Stimulated activated naive CD4-positive, alpha-beta T cell (primary cell): ENCODE measurements at places on chromosomes 1 and 21.
A peak's percentile ranks its signal among the peaks of the same experiment; 100 is the strongest.

- no peak for DNase-seq
These were observed 55.9 kb downstream of the SEC16B start for GRCh38 chr1:177913762-177914540.

DNA sequence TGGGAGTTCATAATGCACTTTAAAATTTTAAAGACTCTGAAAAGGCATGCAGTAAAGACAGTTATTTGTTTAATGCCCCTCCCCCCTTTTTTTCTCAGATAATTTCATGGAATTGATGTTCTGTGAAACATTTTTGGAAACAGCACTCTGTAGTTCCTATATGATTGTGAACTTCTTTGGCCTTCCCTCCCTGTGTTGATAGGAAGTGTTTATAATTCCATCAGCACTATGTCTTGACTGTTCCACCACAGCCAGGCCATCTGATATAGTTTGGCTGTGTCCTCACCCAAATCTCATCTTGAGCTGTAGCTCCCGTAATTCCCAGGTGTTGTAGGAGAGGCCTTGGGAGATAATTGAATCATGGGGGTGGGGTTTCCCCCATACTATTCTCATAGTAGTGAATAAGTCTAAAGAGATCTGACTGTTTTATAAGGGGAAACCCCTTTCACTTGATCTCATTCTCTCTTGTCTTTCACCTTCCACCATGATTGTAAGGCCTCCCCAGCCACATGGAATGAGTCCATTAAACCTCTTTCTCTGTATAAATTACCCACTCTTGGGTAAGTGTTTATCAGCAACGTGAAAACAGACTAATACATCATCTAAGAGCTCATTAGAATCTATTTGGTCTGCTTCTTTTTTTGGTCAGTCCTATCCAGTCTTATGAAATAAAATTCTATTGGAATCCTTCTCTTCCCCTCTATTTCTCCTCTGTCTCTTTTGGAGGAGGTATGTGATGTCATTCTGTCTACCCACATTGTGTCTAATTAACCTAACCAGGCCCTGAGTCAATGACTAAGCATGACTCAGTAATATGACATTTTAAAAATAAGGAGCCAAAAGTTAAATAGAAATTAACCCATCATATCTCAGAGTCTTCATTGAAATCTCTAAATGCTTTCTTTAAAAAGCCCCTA is 8.9 kb downstream of the CCDC185 start:
- no peak for DNase-seq

- no peak for DNase-seq
These were observed 39.8 kb downstream of the COL6A1 start for GRCh38 chr21:46021398-46021797.

DNA sequence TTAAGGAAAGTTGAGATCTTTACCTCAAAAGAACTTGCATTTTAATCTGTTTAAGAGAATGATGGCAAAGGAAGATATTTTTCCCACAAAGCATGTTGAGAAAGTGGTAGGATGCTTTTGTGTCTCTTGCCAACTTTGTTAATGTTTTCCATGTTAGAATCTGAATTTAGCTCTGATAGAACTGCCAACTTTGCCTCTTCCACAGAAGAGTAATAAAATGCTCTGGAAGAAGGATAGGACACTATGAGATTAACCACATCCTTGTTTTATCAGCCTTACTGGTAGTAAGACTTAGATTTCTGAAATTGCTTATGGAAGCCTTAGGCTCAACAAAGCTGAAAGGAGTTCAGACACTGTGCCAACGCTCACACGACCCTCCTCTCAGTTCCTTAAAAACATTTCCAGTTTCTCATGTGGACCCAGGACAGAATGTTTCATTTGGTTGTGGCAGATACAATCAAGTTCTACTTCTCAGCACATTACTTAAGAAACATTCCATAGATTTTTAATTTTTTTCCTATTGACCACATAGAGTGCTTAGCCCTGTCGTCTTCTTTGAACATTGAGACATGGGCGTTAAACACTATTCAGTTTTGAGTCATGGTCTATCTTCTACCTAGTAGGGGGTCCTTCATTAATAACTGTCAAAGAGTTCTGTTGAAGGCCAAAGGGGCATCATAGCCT is 59.0 kb downstream of the MTR start:
- DNase-seq = no peak

DNA sequence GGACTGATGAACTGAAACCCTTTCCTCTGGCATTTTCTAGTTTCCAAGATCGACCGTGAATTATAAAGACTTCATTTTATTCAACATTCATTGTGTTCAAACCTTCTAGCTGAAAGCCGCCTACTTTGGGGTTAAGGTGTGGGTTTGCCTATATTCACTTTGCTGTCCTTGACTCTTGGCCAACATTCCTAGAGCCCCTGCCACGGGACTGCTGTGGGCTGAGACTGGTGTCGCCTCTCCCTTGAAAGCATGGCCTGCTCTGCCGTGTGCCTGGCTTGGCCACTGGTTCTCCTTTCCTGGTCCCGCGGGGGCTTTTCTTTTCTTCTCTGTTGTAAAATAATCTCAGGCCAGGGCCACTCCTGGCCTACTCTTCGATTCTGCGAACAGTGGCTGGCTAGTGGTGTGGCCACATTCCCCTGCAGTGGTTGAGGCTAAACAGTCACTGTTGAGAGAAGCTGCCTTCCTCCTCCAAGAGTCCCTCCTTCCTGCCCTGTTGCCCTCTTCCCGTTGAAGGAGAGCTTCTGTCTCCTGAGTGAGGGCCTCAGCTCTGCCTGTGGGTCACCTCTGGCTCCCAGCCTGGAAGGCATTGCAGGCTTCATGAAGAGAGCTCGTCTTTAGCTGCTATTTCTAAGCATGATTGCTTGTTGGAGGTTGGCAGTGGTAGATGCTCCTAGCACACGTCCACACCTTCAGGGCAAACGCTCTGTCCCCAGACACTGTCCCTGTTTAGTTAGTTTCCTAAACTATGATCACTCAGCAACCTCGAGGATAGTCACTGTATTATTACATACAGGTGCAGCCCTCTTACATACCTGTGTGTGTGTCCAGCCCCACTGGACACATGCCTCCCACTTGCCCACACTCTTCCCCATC is 80.5 kb downstream of the GALNT2 start:
- no peak for DNase-seq

DNA sequence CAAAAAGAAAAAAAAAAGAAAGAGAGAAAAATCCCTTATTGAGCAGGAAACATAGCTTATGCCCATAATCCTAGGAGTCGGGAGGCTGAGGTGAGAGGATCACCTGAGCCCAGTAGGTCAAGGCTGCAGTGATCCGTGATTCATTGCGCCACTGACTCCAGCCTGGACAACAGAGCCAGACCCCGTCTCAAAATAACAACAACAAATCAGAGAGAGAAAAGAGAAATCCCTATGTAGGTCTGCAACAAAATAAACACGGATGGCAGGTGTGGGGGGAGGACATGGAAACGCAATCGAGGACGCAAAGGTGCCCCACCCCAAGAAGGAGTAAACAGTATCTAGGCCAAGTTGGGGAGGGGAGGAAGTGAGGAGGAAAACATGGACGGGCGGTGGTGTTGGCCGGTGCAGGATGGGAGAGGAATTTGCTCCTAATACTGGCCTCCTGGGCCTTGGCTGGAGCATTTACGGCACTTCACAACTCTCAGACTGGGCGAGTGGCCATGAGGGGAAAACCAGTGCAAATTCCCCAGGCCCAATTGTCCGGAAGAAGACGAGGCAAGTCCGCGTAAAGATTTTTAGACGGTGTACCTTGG is 609 bp upstream of the CHTOP start:
- no peak for DNase-seq

DNA sequence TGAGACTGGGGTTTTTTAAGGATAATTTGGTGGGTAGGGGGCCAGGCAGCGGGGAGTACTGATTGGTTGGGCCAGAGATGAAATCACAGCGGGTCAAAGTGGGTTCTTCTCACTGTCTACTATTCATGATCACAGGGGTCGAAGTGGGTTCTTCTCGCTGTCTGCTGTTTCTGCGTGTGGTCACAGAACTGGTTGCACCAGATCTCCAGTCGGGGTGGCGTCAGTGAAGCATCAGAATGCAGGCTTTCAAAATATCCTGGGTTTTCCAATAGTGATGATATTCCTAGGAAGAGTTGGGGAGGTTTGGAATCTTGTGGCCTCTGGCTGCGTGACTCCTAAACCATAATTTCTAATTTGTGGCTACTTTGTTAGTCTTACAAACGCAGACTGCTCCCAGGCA is 45.1 kb downstream of the TRPM2 start:
- no peak for DNase-seq

- no peak for DNase-seq
These were observed 12.8 kb upstream of the PHC2 start for GRCh38 chr1:33443705-33444180.

DNA sequence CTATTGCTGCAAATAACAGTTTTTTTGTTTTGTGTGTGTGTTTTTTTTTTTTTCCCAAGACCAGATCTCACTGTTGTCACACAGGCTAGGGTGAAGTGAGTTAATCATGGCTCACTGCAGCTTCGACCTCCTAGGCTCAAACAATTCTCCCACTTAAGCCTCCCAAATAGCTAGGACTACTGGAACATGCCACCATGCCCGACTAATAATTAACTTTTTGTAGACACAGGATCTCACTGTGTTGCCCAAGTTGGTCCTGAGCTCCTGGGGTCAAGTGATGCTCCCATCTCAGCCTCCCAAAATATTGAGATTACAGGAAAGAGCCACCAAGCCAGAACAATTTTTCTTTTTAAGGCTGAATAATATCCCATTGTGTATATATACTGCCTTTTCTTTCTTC is 34.9 kb downstream of the DRAM2 start:
- no peak for DNase-seq

DNA sequence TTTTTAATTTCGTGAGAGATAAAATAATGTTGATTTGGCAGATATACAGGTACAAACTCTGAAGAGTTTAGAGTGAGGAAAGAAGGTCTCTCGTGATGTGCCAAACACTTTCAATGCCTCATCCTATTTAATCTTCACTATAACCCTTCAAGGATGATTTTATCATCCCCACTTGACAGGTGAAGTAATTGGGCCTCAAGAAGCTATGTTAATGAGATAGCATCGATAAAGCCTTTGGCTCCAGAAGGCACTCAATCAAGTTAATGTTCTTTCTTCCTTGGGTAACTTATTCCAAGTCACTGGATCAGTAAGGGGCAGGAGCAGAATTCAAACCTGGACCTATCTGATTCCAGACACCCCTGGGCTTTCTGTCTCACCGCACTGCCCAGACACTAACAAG is 7.2 kb downstream of the LMOD1 start:
- no peak for DNase-seq

- DNase-seq = no peak
These were observed 12.4 kb downstream of the HS2ST1 start for GRCh38 chr1:86926883-86927282.

GRCh38 chr1:181637998-181638397 is 154.7 kb downstream of the CACNA1E start:
- no peak for DNase-seq

- no peak for DNase-seq
These were observed 30.3 kb upstream of the ID3 start for GRCh38 chr1:23589585-23589986.

GRCh38 chr1:57116871-57117270 is 151.1 kb upstream of the C8B start:
- DNase-seq = no peak

DNA sequence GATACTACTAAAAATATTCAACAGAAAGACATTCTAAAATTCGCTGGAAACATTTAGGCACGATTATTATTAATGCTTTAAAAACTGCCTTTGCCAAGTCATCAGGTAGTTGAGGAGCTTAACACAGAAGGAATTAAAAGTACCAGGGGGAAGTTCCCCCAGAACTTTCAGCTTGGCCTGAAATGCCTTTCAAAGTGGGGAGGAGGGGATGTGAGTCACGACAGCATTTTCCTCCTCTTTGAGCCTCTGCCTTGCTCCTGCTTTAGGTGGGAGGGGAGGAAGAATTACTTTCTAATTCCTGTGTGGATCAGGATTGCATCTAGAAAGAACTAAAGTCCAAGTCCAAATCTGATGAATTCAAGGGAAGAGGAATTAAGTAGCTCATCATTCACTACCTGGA is 183.7 kb downstream of the CLIC6 start:
- DNase-seq = no peak

DNA sequence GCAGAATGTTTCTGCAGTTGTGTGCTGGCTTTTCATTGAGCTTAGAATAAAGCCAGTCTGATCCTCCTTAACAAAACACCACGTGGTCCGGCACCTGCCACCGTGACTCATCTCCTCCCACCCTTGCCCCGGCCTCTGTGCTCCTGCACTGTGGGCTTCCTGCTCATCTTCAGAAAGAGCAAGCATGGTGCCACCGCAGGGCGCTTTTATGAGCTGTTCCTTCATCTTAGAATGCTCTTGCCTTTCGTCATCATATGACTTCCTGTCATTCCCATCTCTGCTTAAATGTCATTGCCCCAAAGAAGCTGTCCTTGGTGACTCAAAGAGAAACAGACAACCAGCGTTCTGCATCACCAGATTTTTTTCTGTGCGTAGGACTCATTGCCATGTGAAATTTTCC is 117.8 kb downstream of the HHAT start:
- DNase-seq = peak; percentile 8

DNA sequence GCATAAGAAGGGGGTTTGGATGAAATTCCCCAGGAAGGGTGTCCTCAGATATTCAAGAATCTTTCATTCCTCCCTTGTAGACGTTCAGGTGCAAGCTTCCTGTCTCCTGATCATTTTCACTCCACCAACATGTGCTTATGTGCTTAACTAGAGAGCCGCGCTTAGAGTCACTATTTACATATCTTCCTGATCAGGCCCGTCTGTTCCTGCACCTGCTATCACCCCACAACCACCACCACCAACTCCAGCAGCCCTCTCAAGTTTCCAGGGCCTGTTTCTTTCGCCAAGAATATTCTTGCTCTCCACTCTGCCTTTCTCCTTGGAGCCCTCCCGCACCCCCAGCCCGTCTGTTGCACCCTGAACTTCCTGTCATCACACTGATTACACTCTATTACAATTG is 113.4 kb downstream of the SPSB1 start:
- no peak for DNase-seq

GRCh38 chr1:145926686-145927062 is 610 bp downstream of the RBM8A start:
- DNase-seq = no peak

GRCh38 chr1:24949331-24949881 is 19.3 kb upstream of the RUNX3 start:
- no peak for DNase-seq

DNA sequence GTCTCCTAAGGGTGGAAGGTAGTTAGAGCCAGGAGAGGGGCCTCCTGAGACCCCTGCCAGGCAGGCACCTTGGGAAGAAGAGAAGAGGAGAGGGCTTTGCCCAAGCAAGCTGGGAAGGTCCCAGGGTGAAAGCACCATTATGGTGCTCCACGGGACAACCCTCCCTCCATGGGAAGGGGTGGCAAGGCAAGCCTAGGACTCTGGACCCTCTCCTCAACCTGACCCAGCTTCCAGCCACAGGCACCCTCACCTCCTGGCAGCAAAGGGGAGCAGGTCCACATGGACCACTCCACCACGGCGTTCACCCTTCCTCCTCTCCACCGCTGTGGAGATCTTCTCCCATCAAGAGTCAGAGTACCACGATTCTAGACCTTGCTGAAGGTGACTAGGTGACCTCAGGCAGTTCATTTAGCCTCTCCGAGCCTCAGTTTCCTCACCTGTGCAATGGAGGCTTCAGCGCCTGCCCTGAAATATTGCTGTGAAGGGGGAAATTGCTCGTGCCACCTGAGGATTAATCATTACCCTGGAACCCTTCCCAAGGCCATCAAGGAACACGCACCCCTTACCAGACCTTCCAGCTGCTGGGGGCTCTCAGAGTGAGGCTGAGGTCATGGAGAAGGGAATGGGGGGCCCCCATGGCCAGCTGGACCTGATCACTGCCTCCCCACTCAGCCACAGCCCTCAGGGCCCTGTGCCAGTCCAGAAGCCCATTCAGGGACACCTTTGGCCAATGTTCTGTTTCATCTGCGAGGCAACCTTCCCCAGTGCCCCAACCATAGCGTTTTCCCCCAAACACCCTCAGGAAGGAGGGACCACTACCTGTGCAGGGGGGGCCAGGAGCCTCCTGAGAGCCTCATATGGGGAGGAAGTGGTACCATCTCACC is 1.6 kb downstream of the RAP1GAP start:
- no peak for DNase-seq
